ENCODE measurements at places on chromosomes 3 and 15. TPM values are rescaled to one million over a fixed set of nuclear protein-coding genes. Genes with fewer than 3 reads are reported as not detected.

GOLGA8M gene
- 0.44 TPM for total RNA-seq

CAND2 gene
- not detected for total RNA-seq

MAGI1 gene
- 38.6 TPM for total RNA-seq

GADL1 gene
- not detected for total RNA-seq

ECE2 gene
- total RNA-seq = not detected

CYP1A2 gene
- total RNA-seq = not detected

UNC13C gene
- not detected for total RNA-seq

EPM2AIP1 gene
- 8.7 TPM for total RNA-seq

WDR72 gene
- 5.8 TPM for total RNA-seq

LINGO1 gene
- 15.6 TPM for total RNA-seq

WDR49 gene
- total RNA-seq = 0.34 TPM

SAMMSON gene
- not detected for total RNA-seq

EFCC1 gene
- total RNA-seq = 1.0 TPM

MYEF2 gene
- total RNA-seq = 0.69 TPM

CCDC13 gene
- 2.3 TPM for total RNA-seq

CMTM6 gene
- total RNA-seq = 41.1 TPM

AGBL1 gene
- not detected for total RNA-seq

HIGD2B gene
- 0.27 TPM for total RNA-seq

INO80 gene
- total RNA-seq = 28.2 TPM

FBXW12 gene
- total RNA-seq = not detected

PSMA4 gene
- 294 TPM for total RNA-seq

CACNA2D3 gene
- total RNA-seq = 0.20 TPM

KLHL40 gene
- not detected for total RNA-seq

IFRD2 gene
- total RNA-seq = 146 TPM

IGF2BP2 gene
- 135 TPM for total RNA-seq

TMEM212 gene
- total RNA-seq = not detected

WDR93 gene
- 0.42 TPM for total RNA-seq

GRAMD2A gene
- total RNA-seq = 8.0 TPM

APOD gene
- 0.76 TPM for total RNA-seq

IQCH gene
- 4.6 TPM for total RNA-seq

DET1 gene
- total RNA-seq = 2.5 TPM

TMEM115 gene
- 24.6 TPM for total RNA-seq

CX3CR1 gene
- total RNA-seq = 0.10 TPM

RBPMS2 gene
- total RNA-seq = 11.6 TPM

C3orf80 gene
- total RNA-seq = 2.4 TPM

IMPG2 gene
- total RNA-seq = 0.20 TPM

FGF7 gene
- total RNA-seq = 0.49 TPM

CCR9 gene
- total RNA-seq = not detected

LAMB2 gene
- total RNA-seq = 213 TPM

FETUB gene
- total RNA-seq = not detected

MAP1A gene
- 1.9 TPM for total RNA-seq

SUCLG2 gene
- total RNA-seq = 49.2 TPM
